Activated naive CD8-positive, alpha-beta T cell treated with anti-CD3 and anti-CD28 coated beads, Interleukin-2, amount 10 ng/mL, durations not matched to agents 7 days and 5 days (primary cell): ENCODE measurements at places on chromosomes 4 and X. TPM values are rescaled to one million over a fixed set of nuclear protein-coding genes. Genes with fewer than 3 reads are reported as not detected.

DNA sequence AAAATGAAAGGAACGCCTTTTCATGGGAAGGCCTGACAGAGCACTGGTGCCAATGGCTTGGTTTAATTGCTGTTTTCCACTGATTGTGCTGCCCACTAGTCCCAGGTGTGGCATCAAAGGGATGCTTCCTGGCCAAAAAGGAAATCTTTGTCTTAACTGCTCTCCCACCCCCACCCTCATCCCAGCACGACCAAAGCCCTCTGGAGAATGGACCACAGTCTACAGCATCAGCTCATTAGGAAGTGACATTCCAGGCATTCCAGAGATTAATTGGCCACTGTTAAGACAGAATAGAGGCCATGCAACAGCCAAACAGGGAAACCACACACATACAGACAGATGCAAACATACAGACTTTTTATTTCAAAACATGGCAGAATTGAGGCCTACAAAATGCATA lies 143.2 kb downstream of the LHFPL1 start:
- H3K4me1 ChIP-seq = no peaks in the 10 kb centered on the region
- H3K4me3 ChIP-seq = no peak overlapping the region
- H3K27ac ChIP-seq = no peak overlapping the region
- no peaks in the 10 kb centered on the region for H3K36me3 ChIP-seq
- no peaks in the 10 kb centered on the region for H3K27me3 ChIP-seq
- no peak for DNase-seq

DNA sequence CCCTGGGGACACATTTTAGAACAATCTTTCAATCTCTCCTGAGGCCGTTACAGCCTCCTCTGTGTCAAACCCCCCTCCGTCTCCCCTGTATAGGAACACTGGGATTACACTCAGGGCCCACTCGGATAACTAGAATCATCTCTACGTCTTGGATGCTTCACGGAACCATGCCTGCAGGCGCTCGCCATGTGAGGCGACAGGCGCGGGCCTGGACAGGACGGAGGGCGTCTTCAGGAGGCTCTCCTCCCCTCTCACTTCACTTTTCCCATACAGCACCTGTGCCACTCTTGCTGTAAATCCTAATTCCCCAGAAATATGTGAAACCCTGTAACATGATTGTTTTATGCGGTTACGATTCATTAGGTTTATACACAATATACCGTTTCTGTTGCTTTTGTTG lies 4.0 kb upstream of the IDUA start:
- H3K4me1 ChIP-seq = peaks cover 12% of the 10 kb centered on the region
- no peak overlapping the region for H3K4me3 ChIP-seq
- no peaks in the 10 kb centered on the region for H3K27me3 ChIP-seq
- no peak for DNase-seq
- H3K36me3 ChIP-seq = no peaks in the 10 kb centered on the region

GRCh38 chr4:130393231-130393630 lies 1297.3 kb downstream of the C4orf33 start:
- no peaks in the 10 kb centered on the region for H3K36me3 ChIP-seq
- no peaks in the 10 kb centered on the region for H3K4me1 ChIP-seq
- H3K4me3 ChIP-seq = no peak overlapping the region
- H3K27ac ChIP-seq = no peak overlapping the region
- no peaks in the 10 kb centered on the region for H3K27me3 ChIP-seq

GRCh38 chr4:159944477-159944876 lies 841.6 kb downstream of the RAPGEF2 start:
- H3K36me3 ChIP-seq = no peaks in the 10 kb centered on the region
- DNase-seq = no peak
- no peak overlapping the region for H3K4me3 ChIP-seq
- H3K4me1 ChIP-seq = no peaks in the 10 kb centered on the region

- peaks cover 7% of the 10 kb centered on the region for H3K27me3 ChIP-seq
- H3K36me3 ChIP-seq = no peaks in the 10 kb centered on the region
Observed at GRCh38 chr4:83581411-83582288, 45.7 kb downstream of the GPAT3 start.

- H3K27ac ChIP-seq = no peak overlapping the region
- no peak overlapping the region for H3K4me3 ChIP-seq
- no peaks in the 10 kb centered on the region for H3K4me1 ChIP-seq
- no peak for DNase-seq
- no peaks in the 10 kb centered on the region for H3K36me3 ChIP-seq
Observed at GRCh38 chrX:123504047-123504446, 228.8 kb downstream of the THOC2 start.

- H3K36me3 ChIP-seq = no peaks in the 10 kb centered on the region
- H3K4me3 ChIP-seq = no peak overlapping the region
- H3K27me3 ChIP-seq = peaks cover 2% of the 10 kb centered on the region
- H3K4me1 ChIP-seq = no peaks in the 10 kb centered on the region
Observed at GRCh38 chr4:11590132-11590531, 161.4 kb upstream of the HS3ST1 start.

DNA sequence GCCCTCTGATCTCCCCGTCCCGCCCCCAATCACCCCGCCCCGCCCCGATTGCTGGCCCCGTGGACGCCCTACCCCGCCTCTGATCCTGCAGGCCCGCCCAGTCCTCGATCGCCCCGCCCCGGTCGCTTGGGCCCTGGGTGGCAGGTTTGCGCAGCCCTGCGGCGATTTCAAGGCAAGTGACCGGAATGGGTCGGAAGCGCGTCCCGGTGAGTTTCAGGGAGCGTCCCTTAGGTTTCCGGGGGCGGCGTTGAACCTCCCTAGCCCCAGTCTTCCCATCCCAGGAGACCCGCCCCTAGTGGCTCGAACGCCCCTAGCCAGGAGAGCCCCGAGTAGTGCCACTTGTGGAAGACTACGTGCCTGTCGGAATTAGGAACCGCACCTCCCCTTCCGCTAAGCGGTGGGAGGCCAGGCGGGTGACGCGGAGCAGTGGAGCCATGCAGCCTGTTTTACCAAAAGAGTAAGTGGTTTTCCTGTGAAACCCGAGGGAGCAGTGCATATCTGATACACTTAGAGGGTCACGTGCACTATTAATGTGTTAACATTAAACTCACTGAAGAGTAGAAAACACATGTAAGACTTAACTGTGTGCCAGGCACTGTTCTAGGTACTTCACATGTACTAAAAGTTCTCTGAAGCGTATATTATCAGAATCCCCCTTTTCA lies 354 bp upstream of the TEC start:
- H3K4me1 ChIP-seq = peaks cover 21% of the 10 kb centered on the region
- no peaks in the 10 kb centered on the region for H3K27me3 ChIP-seq
- H3K36me3 ChIP-seq = peaks cover 15% of the 10 kb centered on the region
- peak overlapping the region; percentile 97 for H3K4me3 ChIP-seq

DNA sequence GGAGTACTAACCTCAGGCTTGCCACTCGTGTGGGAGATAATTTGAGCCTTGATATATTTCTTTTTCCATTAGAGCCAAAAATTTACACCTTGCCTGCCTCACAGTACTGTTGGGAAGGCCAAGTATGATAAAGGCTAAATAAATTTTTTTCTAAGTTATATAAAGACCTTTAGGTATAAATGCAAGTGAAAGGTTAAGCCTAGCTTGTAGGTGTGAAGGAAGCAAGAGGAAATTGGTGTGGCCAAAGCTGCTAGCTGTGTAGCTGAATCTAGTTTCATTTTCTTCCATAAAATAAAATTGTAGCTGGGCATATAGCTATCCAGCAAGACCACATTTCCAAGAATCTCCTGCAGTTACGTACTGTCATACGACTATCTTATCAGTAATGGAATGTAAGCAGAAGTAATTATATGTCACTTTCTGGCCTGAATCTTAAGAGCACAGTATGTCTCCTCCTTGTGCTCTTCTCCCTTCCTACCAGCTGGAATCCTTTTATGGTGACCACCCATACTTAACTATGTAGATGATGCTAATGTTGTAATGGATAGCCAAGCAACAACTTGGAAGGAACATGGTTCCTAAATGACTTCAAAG lies 14.3 kb upstream of the GABRE start:
- no peaks in the 10 kb centered on the region for H3K27me3 ChIP-seq
- no peak overlapping the region for H3K4me3 ChIP-seq
- DNase-seq = no peak

DNA sequence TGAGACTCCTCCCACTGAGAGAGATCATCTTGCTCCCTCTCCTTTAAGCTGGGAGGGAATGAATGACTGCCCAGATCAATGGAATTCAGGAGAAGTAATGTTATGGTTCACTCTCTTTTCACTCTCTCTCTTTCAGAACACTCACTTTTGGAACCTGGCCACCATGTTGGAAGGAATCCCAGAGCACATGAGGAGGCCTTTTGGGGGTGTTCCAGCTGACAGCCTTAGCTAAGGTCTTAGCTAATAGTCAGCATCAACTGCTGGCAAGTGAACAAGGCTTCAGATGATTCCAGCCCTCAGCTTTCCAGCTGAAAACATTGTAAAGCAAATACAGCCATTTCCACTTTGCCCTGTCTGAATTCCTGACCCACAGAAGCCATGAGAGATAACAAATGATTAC lies 124.0 kb upstream of the CLNK start:
- H3K36me3 ChIP-seq = no peaks in the 10 kb centered on the region
- no peak overlapping the region for H3K27ac ChIP-seq
- no peaks in the 10 kb centered on the region for H3K4me1 ChIP-seq
- no peak overlapping the region for H3K4me3 ChIP-seq
- H3K27me3 ChIP-seq = peaks cover 2% of the 10 kb centered on the region
- no peak for DNase-seq

DNA sequence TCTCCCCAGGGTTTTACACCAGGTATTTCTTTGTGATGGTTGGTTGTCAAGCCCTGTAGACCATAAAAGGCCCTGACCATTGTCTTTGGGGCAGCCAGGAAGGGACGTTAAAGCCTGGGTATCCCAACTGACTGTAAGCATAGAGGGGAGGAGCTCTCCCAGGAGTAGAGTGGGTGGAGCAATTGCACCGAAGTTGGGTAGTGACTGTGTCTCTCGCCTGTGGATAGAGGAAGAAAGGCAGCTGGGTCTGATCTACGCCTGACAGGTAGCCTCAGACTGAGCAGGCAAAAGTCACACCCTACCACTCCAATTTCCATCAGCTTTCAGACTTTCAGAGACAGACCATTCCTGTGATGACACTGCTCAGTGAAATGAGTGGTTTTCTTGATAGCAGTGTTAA lies 123.3 kb downstream of the KLHL8 start:
- H3K27me3 ChIP-seq = no peaks in the 10 kb centered on the region
- H3K36me3 ChIP-seq = peaks cover 8% of the 10 kb centered on the region
- no peak for DNase-seq
- no peak overlapping the region for H3K4me3 ChIP-seq
- H3K4me1 ChIP-seq = peaks cover 7% of the 10 kb centered on the region

GRCh38 chr4:79673377-79673776 lies 265.3 kb upstream of the GK2 start:
- no peaks in the 10 kb centered on the region for H3K4me1 ChIP-seq
- H3K36me3 ChIP-seq = no peaks in the 10 kb centered on the region
- no peak overlapping the region for H3K4me3 ChIP-seq
- H3K27ac ChIP-seq = no peak overlapping the region
- no peaks in the 10 kb centered on the region for H3K27me3 ChIP-seq

DNA sequence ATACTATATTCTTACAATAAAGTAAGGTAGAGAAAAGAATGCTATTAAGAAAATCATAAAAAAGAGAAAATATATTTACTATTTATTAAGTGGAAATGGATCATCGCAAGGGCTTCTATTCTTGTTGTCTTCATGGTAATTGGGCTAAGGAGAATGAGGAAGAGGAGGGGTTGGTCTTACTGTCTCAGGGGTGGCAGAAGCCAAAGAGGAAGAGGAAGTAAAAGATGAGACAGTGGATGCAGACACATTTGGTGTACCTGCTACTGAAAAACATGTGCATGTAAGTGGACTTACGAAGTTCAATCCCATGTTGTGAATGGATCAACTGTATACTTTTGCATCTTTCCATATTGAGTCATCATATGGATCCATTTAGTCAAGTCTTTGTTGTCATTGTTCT lies 1502.1 kb upstream of the ADGRL3 start:
- H3K27me3 ChIP-seq = no peaks in the 10 kb centered on the region
- H3K36me3 ChIP-seq = no peaks in the 10 kb centered on the region
- DNase-seq = no peak

DNA sequence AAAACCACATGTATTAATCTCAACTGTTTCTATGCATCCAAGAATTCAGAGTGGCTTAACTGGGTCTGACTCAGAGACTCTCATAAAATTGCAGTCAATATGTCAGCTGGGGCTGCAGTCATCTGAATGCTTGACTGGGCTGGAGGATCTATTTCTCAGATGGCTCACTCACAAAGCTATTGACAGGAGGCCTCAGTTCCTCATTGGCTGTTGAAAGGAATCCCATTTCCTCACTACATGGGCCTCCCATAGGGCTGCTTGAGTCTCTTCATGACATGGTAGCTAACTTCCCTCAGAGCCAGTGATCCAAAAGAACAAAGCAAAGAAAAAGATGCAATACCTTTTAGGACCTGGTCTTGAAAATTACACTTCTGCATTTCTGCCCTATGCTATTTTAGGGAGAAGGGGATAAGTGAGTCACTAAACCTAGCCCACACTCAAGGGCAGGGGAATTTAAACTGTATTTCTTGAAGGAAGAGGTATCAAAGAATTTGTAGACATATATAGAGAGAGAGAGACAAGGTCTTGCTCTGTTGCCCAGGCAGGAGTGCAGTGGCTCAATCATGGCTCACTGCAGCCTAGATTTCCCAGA lies 9.8 kb downstream of the SCFD2 start:
- no peak overlapping the region for H3K27ac ChIP-seq
- peaks cover 45% of the 10 kb centered on the region for H3K36me3 ChIP-seq
- peaks cover 14% of the 10 kb centered on the region for H3K4me1 ChIP-seq
- H3K4me3 ChIP-seq = no peak overlapping the region
- no peak for DNase-seq

DNA sequence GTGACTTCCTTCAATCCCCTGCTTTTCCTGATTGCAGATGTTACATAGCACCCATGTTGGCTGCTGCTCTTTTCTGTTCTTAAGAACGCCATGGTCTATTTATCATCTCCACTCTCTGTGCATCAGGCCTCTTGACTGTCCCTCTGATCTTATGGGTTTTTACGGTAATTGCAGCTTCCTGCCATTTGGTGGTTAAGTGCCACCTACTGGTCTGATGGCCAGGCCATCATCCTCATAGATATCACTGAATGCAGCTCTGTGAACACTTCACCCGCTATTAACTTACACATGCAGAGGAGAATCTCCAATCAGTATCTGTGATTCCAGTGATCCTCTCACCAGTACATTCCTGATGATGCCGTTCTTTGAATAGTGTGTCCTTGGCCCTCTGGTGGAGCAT lies 382.4 kb downstream of the TRAM1L1 start:
- H3K4me3 ChIP-seq = no peak overlapping the region
- no peaks in the 10 kb centered on the region for H3K4me1 ChIP-seq
- no peaks in the 10 kb centered on the region for H3K27me3 ChIP-seq
- H3K36me3 ChIP-seq = no peaks in the 10 kb centered on the region

The NLRP2B gene
- total RNA-seq = not detected

The SSX4 gene
- total RNA-seq = not detected

The ARMCX4 gene
- 4.8 TPM for total RNA-seq

The PHKA1 gene
- total RNA-seq = 0.47 TPM

The ANOS1 gene
- not detected for total RNA-seq

The ARMCX2 gene
- 10.9 TPM for total RNA-seq

The MRFAP1L1 gene
- total RNA-seq = 80.0 TPM

The SCML2 gene
- total RNA-seq = 1.8 TPM

The CXCR3 gene
- total RNA-seq = 105 TPM

The SCOC gene
- 24.0 TPM for total RNA-seq

The COL4A5 gene
- not detected for total RNA-seq
